ENCODE measurements at places on chromosomes 12 and 14.

GRCh38 chr14:38210587-38211216 lies 3.0 kb downstream of the SSTR1 start:
- no peak for DNase-seq

DNA sequence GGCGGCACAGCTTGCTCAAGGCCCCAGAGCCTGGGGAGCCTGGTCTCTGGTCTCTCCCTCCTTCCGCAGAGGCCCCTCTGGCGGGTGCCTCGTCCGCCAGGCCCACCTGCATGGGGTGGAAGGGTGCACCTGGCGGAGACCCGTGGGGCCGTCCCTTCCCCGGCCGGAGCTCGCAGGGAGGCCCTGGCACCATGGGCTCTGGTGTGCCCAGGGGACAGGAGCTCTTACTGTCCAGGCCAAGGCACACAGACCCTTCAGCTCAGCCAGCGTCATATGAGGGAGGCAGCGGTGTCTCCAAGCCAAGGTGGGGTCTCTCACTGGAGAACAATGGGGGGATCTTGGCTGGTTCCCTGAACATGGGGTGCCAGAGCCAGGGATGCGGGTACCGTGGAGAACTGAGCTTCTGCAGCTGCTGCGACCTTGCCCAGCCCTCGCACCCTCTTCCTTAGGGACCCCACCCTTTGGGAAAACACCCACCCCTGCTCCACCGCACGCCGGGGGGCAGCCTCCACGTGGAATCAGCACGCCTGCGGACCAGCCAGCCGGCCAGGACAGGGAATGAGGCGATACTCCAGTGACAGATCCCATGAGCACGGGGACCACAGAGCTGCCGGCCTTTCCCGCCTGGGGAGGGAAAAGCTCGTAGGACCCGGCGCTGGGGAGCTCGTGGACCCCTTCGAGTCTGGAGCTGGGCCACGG lies 25.7 kb upstream of the GALNT9 start:
- no peak for DNase-seq

- DNase-seq, result no peak
These were observed 244.9 kb upstream of the RGS6 start for GRCh38 chr14:71687166-71687831.

DNA sequence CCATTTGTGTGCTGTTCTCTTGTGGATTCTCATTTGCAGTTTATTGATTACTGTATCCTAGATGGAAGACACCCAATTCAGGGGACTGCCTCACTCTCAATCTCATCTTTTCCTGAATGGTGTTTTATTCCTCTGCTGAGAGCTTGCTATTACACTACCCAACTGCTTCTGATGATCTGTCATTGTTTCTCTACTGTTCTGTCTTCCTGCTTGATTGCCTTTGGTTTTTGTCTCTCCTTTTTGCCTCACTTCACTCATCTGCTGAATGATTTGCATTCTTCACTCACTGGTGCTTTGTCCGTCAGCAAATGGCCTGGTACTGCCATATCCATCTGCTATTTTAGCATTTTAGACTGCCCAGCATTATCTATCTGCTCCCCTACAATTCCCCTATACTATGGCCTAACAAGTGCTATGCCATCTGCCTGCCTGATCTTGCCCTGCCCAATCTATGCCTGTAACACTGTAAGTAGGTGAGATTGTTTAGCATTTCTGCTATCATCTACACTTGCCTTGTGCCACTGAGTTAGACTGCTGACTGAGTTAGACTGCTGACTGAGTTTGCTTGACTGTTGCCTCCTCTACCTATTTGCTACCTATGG lies 335.1 kb downstream of the GPHN start:
- DNase-seq, result no peak

DNA sequence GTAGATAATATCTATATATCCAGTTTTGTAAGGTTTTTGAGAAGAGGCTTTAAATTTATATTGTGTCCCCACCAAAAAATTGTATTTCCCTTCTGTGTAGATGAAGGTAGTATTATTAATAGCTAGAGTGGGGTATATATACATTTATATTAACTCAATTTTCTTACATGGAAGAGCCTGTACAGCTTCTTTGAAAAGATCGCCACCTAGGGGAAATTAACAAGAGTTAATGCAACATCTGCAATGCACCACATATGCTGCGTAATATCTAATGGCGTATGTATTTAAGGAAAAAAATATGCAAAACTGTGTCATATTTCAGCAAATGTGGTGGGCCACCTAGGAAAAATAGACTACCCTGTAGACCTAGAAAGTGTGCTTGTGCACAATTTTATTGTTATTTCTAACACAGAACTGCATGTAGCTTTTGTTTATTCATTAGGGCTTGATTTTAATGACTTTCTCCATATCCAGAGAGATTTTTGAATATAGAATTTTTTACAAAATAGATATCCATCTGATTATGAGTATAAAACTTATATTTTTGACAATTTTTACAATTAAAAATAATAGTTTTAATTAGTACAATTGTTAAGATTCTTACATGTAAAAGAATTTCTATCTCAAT lies 14.0 kb downstream of the CCER1 start:
- no peak for DNase-seq

DNA sequence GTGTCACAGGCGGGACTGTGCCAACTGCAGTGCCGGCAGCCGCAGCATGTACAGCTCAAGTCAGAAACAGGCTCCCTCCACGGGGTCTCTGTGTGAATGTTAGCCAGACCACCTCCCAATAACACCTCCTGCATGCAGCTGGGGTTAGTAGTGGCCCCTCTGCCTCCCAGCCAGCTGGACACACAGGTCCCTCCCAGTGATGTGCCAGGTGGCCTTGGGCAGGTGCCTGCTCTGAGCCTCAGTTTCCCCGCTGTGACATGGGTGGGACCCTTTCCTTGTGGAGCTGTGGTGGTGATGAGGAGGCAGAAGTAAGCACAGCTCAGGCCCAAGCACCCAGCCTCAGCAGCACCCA lies 139.9 kb downstream of the ADGRD1 start:
- no peak for DNase-seq

GRCh38 chr12:103965255-103965589 lies 450 bp upstream of the TDG start:
- no peak for DNase-seq

- no peak for DNase-seq
These were observed 580.9 kb downstream of the SOX5 start for GRCh38 chr12:23368590-23368989.

GRCh38 chr12:13562915-13563742 lies 366.6 kb downstream of the EMP1 start:
- DNase-seq, result no peak

DNA sequence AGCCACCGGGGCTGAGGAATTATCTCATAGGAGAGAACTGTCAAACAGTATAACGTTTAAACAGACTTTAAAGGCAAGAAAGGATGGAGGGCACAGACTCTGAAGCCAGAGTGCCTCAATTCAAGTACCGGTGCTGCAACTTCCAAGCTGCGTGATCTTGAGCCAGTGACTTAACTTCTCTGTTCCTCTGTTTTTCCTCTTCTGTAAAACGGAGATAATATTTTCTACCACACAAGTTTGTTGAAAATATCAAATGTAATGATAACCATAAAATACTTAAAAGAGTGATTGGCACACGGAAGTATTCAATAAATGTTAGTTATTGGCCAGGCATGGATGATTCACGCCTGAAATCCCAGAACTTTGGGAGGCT lies 18.2 kb downstream of the BATF start:
- DNase-seq, result no peak

DNA sequence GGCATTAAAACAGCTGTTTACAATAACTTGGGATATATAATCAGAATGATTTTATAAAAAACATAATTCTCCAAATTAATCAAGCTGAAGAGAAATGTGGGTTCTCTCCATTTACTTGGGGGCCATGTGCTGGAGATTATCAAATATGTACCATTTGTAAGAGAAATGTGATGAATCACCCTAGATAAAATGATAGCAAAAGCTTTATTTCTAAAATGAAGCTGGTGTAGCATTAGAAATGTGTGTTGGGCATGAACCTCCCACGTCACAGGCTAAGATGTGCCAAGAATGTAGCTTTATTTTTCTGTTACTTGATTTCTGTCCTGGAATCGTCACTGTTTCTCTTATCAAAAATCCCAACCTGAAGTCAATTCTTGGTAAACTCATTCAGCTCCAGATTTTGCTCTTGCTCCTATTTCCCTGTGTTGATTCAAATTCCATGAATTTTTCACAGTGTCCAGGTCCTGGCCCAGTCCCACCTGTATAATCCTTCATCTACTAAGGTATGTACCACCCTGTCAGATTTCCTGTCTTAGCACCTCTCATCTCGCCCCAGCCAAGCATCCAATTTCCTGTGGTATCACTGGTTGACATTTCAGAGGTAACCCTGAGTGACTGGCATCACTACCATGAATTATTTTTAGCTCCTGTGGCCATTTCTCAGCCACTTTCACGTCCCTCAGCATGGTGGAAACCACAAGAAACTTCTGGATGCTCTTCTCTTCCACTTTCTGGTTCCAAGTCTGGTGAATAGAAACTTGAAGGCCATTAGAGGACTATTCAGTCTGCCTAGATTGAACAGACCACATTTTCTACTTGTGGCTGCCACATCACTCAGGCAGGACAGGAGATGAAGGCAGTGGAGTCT lies 103.6 kb upstream of the FLRT2 start:
- DNase-seq, result no peak

- no peak for DNase-seq
These were observed 29.4 kb downstream of the ACAD10 start for GRCh38 chr12:111715279-111715678.

- no peak for DNase-seq
These were observed 267.1 kb downstream of the CACNA1C start for GRCh38 chr12:2319737-2320506.

- DNase-seq, result no peak
These were observed 7.5 kb upstream of the AQP2 start for GRCh38 chr12:49942921-49943624.

DNA sequence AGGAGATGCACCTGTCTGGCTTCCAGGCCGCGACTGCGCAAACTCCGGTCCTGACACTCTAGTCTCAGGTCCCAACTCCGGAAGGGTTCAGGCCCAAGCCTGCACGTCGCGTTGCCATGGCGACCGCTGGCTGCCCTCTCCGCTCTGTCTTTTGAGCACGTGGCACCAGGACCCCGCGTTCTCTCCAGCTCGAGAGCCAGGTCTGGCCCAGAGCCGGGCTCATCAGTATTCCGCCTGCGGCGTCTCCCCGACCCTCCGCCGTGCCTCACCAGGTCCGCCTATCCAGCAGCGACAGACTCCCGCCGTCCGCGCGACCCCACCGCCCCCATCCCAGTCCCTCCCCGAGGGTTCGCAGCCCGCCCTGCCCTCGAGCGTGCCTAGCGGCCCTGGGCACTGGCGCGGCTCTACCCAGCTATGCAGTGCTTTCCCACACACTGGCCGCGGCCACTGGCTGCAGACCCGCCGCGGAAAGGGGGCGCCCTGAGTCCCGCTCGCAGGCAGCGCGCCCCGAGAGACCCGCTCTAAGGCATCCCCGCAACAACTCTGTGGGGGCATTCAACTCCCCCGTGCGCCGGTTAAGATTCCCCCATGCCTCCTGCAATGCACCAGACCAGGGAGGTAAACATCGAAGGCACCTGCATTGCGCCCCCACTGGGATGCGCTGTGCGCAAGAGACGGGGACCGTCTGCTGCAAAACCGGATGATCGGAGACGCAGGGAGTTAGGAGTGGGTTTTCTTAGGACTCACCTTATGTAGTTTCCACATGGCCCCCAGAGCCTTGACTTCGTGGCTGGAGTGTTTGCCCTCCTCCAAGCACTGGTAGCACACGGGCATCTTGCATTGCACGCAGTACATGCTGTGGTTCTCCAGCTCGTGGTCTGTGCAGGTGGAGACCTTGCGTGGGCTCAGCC lies 1.3 kb downstream of the TRIM9 start:
- DNase-seq, result no peak
